ENCODE measurements at places on chromosomes 3 and 15.

DNA sequence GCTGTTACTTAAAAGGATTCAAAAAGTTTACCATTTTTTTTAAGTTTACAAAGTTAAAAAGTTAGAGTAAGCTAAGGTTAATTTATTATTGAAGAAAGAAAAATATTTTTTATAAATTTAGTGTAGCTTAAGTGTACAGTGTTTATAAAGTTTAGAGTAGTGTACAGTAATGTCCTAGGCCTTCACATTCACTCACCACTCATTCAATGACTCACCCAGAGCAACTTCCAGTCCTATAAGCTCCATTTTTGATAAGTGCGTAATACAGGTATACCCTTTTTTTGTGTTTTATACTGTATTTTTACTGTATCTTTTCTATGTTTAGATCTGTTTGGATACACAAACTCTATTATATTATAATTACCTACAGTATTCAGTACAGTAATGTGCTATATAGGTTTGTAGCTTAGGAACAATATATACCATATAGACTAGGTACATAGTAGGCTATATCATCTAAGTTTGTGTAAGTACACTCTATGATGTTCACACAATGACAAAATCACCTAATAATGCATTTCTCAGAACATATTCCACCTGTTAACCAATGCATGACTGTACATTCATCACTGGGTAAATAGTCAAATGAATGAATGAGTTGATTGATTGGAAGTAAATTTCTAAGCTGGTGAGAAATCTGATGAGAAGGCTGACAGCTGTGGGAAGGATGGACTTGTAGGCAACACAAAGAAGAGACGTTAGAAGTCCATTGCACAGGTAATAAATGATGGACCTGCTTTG lies 95.2 kb upstream of the CDIN1 start:
- no peak for DNase-seq

DNA sequence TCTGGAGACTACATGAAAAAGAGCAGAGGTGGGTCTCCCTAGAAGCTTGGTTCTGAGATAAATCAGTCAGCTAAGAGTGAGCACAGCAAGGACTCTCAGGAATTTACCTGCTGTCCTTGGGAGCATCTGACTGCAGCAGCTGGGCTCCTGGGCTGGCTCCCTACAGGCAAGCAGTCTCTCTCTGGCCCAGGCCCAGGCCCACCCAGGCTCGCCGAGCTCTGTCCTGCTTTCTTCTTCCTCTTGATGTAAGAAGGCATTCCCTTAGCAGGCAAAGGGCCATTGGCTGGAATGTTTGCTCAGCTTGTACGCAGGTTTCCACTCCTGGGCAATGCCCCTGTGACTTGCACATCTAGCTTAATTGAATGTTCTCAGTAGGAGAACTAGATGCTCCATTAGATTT lies 4.3 kb upstream of the RBP2 start:
- DNase-seq, result no peak

GRCh38 chr3:52633786-52634185 lies 51.9 kb downstream of the PBRM1 start:
- no peak for DNase-seq

- DNase-seq, result no peak
Observed at GRCh38 chr3:4888913-4889846, 90.1 kb upstream of the BHLHE40 start.

DNA sequence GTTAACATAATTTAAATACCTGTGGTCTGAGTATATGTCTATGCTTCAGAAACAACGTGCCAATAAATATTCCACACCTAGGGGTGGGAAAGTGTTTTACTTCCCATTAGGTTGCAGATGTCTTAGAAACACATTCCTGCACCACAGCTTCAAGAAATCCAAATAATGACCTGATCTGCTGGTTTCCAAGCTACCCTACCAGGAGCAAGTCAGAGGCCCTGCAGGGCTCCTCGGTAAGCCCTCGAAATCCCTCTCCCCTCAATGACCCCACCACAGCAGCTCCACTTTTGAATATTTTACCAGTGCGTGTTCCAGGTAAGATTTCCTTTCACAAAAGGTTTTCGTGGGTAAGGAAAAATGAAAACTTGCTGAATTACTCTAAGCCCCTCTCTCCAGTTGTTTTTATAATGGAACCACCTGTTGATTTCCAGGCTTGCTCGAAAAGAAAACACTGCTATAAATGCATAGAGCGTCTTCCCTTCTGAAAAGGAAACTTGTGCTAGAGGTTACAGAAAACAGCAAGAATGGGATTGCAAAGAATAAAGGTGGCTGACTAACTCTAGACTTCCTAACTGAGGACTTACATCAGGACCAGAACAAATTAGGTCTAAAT lies 12.6 kb downstream of the IL12A start:
- DNase-seq, result no peak

GRCh38 chr15:80267658-80268057 lies 15.6 kb upstream of the CTXND1 start:
- DNase-seq, result no peak

- no peak for DNase-seq
Observed at GRCh38 chr3:46351646-46352045, 2.3 kb upstream of the CCR2 start.

DNA sequence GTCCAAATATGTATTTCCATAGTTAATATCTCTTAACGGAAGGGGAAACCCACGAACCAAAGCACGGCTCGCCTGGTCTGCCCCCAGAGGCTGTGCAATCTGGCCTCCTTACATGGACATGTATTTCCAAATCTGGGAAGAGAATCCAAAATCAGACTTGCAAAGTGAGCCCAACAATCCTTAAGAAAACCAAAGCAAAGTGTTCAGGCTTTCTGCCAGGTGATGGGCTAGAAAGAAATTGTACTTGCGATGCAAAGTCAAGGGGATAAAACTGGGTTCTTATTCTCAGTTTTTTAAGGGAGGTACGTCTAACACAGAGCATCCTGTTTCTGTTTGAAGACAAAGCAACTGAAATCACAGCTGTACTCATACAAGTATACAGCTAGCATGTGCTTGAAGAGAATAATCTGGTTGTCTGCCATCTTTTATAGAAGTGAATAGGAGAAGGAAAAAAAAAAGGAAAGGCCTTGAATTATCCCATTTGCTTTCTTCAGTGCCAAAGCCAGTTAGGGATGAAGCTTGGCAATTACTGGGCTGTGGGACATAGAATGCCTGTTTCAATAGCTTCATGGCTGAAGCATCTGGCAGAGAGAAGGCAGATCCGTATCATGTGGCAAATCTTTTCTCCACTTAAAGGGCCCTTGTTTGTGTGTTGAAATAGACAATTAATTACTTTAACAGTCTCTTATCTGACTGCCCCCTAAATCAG lies 48.4 kb downstream of the LRIG1 start:
- DNase-seq, result no peak

GRCh38 chr3:8964436-8965370 lies 1.4 kb upstream of the RAD18 start:
- DNase-seq, result no peak

GRCh38 chr15:93331545-93332167 lies 242.6 kb upstream of the RGMA start:
- DNase-seq, result no peak

DNA sequence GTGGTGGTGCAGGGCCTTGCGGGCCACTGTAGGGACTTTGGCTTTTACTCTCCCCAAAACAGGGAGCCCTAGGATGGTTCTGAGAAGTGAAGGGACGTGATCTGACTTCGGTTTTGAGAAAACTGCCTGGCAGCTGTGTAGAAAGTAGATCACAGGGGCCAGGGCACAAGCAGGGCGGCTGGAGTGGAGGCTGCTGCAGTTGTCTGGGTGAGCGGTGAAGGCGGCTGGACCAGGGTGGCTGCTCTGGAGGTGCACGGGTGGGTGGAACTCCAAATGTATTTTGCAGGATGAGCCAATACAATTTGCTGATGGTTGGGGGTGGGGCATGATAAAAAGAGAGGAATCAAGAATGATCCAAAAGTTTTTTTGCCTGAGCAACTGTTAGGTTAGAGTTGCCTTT lies 29.8 kb upstream of the TRH start:
- DNase-seq, result no peak

GRCh38 chr3:130918328-130918727 lies 24.4 kb downstream of the ATP2C1 start:
- DNase-seq, result no peak

DNA sequence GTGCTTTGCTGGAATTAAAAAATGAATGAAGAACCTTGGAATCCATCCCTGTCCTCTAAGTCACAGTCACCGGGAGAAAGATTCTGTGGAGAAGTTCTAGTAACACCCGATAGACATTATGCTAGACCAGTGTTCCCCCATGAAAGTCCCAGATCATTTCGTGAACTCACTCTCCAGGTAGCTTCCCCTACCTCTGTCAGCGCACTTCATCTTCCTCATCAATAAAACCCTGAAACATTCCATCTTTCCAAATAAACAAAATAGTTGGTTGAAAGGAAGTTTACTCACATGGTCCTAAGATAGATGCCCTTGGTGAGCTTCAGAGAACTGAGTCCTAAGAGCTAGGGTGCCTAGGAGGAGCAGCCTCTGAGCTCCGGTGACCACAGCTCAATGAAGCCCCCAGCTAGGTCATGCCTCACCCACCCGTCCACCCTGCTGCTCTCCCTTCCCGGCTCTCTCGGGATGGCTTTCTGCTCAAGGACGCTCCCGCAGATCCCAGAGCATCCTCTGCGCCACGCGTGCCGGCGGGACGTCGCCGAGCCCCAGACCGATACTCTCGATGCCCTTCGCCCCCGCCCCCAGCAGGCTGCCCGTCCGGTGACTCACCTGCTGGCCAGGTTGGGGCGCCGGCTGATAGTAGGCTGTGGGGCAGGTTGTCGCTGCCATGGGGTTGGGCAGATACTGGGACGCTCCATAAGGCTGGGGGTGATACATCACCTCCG lies 776 bp downstream of the VGLL3 start:
- no peak for DNase-seq

- DNase-seq, result no peak
Observed at GRCh38 chr3:195140816-195141793, 129.9 kb downstream of the XXYLT1 start.

DNA sequence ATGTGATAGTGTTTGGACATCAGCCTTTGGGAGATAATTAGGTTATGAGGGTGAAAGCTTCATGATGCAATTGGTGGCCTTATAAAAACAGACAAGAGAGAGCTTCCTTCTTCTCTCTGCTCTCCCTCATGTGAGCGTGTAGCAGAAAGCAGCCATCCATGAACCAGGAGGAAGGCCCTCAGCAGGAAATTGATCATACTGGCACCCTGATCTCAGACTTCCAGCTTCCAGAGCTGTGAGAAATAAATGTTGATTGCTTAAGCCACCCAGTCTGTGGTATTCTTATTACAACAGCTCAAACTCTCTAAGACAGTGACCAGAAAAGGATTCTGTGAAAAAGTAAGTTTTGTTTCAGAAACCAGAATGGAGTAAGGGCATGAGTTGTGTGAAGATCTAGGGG lies 13.3 kb downstream of the STAC start:
- no peak for DNase-seq

DNA sequence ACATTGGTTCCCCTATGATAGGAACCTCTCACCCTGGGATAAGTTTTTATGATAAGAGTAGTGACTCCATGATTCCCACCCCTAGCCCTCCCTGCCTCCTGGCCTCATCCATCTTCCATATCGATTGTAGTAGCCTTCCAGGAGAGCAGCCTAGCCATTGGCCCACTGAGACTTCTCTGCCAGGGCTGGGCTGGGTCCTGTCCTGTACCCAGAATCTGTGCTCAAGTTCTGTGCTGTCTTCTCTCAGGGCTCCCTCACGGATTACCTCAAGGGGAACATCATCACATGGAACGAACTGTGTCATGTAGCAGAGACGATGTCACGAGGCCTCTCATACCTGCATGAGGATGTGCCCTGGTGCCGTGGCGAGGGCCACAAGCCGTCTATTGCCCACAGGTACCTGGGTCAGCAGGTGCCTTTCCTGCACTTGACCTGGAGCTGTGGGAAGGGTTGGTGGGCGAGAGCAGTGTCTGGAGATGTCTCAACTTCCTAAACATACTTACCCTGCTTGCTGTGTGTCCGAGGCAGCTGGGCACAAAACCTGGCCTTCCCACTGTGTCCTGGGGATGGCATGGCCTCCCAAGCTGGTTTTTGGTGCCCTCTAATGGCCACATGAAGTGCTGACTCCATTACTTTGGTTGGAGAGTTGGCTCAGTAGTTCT lies 16.6 kb upstream of the EXOG start:
- DNase-seq, result peak; percentile 13

DNA sequence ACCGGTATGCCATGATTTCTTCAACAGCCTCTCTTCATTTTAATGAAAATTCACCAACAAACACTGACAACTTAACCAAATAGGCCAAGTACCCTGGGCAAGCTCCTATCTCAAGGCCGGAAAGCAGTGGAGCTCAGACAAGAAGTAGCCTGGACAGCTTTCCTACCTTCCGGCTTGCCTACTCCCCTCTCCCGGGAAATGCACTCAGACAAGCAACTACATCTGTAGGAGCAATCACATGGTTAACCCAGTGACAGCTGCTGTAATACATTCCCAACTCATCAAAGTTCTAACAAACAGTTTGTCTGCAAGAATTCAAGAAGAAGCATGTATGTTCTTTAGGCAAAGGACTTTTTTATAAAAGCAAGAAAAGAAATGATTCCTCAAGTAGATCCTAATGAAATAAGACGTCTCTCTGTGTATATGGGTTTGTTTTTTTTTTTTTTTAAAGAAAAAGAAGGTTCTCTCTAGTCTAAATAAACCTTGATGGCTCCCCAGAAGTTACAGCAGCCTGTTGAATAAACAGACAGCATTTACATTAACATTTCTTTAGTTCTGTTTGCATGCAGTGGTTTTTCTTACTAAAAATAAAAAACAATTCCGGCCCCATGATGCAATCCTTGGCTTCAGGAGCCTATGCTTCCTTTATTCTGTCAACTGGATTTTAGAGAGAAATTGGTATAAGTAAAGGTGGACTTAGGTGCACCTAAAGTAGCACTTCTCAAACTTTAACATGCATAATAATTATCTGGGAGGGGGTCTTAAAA lies 278.7 kb downstream of the NEK10 start:
- no peak for DNase-seq

DNA sequence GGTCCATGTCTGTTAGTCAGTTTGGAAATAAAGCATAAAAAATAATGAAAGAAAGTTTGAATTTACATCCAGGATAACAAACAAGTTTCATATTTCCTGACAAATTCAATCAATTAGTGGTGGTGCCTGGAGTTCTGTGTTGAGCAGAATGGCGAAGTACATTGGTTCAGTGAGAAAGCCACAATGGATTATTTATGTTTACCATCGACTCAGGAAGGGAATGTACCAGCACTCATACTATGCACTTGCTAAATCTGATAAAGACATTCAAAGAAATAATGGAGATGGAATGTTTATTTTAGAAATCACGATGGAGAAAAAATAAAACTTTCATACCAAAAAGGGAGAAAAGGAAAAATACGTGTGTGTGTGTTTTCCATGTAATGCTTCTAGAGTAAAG lies 45.3 kb upstream of the MME start:
- no peak for DNase-seq

- DNase-seq, result no peak
Observed at GRCh38 chr3:191641789-191642188, 180.8 kb downstream of the PYDC2 start.

DNA sequence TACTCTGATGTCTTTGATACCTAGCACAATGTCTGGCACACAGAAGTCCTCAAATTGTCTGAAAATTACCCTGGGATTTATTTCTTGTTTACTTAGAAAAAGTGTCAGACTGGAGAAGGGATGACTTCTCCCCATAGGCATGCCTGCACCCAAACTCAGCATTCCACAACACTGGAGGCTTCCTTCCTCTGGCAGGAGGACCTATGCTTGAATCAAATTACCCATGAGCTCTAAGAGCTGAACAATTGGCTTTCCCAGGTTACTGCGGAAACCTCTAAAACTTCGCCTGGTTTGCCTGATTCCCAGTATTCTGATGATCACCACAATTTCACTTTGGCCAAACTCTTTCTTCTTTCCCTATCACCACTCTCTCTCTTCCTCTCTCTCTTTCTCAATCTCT lies 217.4 kb downstream of the DIPK2A start:
- DNase-seq, result no peak
